ENCODE measurements at places on chromosomes 12 and 14. TPM values are rescaled to one million over a fixed set of nuclear protein-coding genes. Genes with fewer than 3 reads are reported as not detected.

The GPX2 gene
- 292 TPM for total RNA-seq

The PTPRB gene
- total RNA-seq: 14.6 TPM

The OR6C2 gene
- total RNA-seq: not detected

The ST8SIA1 gene
- not detected for total RNA-seq

The SRGAP1 gene
- total RNA-seq: 1.1 TPM

The CHGA gene
- total RNA-seq: 0.20 TPM

The TAS2R8 gene
- total RNA-seq: not detected

The KRT8 gene
- 235 TPM for total RNA-seq

The NPAS3 gene
- not detected for total RNA-seq

The RTL1 gene
- total RNA-seq: not detected

The TMEM119 gene
- total RNA-seq: 0.23 TPM

The OR10G2 gene
- total RNA-seq: not detected

The RDH12 gene
- 1.4 TPM for total RNA-seq

The NKX2-1 gene
- total RNA-seq: 0.10 TPM

The E2F7 gene
- 0.18 TPM for total RNA-seq

The MYL6 gene
- total RNA-seq: 376 TPM

The CLEC4C gene
- not detected for total RNA-seq

The SRRM4 gene
- not detected for total RNA-seq

The PIK3C2G gene
- 17.3 TPM for total RNA-seq

The BIN2 gene
- 2.7 TPM for total RNA-seq

The GNS gene
- 41.2 TPM for total RNA-seq

The KRT86 gene
- not detected for total RNA-seq

The SLC16A7 gene
- 5.9 TPM for total RNA-seq

The RFX4 gene
- total RNA-seq: not detected

The GYS2 gene
- 40.9 TPM for total RNA-seq

The PTCSC3 gene
- not detected for total RNA-seq

The POLE2 gene
- 3.3 TPM for total RNA-seq

The KDM2B gene
- 10.1 TPM for total RNA-seq

The PLA2G1B gene
- total RNA-seq: 3.0 TPM

The REP15 gene
- total RNA-seq: 1.0 TPM

The SLC5A8 gene
- not detected for total RNA-seq

The GARIN6 gene
- total RNA-seq: not detected

The STYX gene
- 11.5 TPM for total RNA-seq

The IFNG-AS1 gene
- not detected for total RNA-seq

The FOXG1 gene
- not detected for total RNA-seq

The GPR132 gene
- 0.40 TPM for total RNA-seq

The NGB gene
- not detected for total RNA-seq

The ZDHHC22 gene
- not detected for total RNA-seq

The INSM2 gene
- not detected for total RNA-seq

The SOAT2 gene
- 0.25 TPM for total RNA-seq

The TAMALIN gene
- 5.5 TPM for total RNA-seq

The TAS2R43 gene
- total RNA-seq: not detected

The AQP6 gene
- 0.28 TPM for total RNA-seq

The FERMT2 gene
- 61.5 TPM for total RNA-seq

The MIP gene
- total RNA-seq: 0.60 TPM

The KRT82 gene
- total RNA-seq: not detected

The TAS2R30 gene
- total RNA-seq: 1.4 TPM

The HCAR2 gene
- not detected for total RNA-seq

Measured in left lobe of liver (tissue), 2 donors.